ENCODE measurements at places on chromosomes 7 and 10.

DNA sequence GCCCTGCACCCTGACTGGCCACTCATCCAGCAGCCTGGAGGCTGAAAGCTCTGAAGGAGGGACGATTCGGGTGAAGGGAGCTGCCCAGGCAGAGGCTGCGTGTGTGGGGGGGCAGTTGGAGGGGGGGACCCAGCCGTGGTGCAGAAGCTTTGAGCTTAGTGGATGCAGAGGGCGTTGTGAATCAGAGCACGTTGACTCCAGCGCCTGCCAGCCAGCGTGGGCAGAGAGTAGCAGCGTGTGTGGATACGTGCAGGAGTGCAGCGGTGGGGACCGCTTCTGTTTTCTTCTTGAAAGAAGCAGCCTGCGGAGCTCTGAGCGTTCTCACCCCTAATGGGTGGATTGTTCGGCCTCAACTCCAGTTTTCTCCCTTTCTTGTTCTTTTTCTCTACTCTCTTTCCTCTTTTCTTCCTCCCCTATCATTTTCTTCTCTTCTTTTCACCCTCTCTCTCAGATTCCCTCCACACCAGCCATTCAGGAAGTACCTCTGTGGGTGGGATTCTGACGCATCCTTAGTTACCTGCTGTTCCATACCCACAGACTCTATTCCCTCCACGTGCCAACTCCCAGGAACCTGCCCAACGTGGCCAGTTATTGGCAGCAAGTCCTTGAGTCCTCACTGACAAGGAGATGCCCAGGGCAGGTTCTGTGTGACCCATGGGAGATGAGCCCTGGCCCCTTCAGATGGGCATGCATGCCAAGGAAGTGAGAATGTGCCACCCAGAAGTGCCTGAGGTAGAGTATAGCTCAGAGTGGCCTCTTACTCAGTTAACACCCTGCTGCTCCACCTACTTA is 47.4 kb downstream of the SORCS3 start:
- no peak for DNase-seq

GRCh38 chr10:43598446-43598845 is 7.8 kb upstream of the ZNF485 start:
- DNase-seq, result no peak

- no peak for DNase-seq
These were observed 26.1 kb downstream of the ANXA8 start for GRCh38 chr10:47457826-47458225.

DNA sequence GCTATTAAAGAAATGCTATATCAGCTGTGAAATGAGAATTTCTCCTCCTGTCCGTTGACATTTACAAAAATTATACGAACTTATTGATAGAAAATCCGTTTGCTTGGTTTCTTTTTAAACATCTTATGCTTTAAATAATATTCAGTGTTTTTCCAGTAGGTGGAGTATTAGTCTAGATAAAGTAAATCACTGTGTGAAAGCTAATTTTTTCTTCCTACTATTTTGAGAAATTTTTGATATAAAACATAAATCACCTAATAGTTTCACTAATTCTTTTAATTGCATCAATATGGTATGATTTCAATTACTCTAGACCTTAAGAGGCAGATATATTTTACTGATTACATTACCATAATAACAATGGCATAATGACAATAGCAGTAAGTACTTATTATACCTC is 335.2 kb upstream of the C7orf33 start:
- DNase-seq, result peak; percentile 3

- DNase-seq, result no peak
These were observed 55.5 kb upstream of the OPALIN start for GRCh38 chr10:96414303-96414702.

- DNase-seq, result no peak
These were observed 83.0 kb upstream of the LRRTM3 start for GRCh38 chr10:66842867-66843266.

- DNase-seq, result peak; percentile 7
These were observed 227.4 kb downstream of the GRID1 start for GRCh38 chr10:86139066-86139657.

DNA sequence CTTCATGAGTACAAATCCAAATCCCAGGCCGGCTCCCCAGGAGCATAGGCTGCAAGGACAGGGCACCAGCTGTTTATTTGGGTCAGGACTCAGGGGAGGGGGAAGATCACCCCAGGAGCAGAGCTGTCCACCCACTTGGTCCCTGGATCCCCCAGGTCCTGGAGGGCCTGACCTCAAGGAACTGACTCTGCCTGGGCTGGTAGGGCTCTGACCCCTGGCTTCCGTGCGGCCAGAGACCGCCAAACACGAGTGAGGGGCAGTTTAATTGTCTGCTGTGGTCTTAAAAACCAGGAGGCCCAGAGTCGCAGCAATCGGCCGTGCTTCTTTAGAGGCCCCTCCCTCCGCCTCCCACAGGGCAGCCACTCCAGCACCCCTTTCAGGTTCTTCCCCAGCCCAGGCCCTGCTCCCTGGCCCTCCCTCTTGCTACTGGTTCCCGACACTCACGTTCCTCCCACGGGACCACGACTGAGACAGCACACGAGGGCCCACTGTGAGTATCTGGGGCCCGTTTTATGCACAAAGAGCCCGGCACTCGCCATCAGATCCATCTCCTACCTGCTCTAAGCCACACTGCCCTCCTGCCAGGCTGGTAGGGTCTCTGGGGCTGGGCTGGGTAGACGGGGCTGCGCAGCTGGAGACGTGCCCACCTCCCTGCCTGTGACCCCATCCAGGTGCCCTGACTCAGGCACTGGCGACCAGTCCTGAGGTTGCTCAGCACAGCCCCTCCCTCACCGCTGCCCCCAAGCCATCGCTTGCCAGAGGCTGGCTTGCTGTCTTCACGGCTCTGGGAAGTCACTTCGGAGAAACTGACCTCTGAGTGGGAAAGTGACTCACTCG is 30.0 kb upstream of the CFAP46 start:
- DNase-seq, result no peak
